ENCODE measurements at places on chromosomes 11 and 22.

DNA sequence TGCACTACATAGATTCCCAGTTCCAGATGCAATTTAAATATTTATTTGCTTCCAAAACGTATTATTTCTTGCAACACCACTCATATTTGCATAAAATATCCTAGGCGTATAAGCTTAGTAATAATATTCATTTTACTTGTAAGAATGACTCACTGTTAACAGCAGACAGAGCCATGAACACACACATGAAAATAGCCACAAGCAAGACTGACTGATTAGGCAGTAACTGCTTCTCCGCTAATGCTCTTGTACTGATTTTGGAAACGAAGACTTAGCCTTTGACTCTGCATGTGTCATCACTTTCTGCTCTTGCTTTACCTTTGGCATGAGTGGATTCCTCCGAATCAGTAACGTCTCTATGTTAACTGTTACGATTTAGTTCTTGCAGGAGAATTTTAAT lies 6.0 kb downstream of the OR10Q1 start:
- DNase-seq: no peak

GRCh38 chr11:1235306-1235900 lies 12.5 kb downstream of the MUC5B start:
- no peak for DNase-seq

DNA sequence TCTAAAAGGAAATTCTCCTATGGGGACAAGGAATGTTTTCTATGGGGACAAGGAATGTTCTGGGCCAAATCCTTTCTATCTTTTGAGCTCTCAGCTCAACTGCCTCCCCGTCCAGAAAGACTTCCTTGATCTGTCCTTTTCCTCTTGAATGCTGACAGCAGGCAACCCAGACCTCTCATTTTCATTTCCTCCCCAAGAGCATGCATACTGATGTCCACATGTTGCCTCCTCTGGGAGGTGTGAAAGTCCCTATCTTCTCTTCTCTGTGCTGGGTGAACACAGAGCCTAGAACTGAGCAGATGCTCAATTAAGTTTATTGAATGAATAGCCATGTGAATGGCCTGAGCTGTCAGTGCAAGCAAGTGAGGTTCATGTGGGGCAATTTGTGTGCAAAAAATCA lies 331.9 kb upstream of the NARS2 start:
- no peak for DNase-seq

DNA sequence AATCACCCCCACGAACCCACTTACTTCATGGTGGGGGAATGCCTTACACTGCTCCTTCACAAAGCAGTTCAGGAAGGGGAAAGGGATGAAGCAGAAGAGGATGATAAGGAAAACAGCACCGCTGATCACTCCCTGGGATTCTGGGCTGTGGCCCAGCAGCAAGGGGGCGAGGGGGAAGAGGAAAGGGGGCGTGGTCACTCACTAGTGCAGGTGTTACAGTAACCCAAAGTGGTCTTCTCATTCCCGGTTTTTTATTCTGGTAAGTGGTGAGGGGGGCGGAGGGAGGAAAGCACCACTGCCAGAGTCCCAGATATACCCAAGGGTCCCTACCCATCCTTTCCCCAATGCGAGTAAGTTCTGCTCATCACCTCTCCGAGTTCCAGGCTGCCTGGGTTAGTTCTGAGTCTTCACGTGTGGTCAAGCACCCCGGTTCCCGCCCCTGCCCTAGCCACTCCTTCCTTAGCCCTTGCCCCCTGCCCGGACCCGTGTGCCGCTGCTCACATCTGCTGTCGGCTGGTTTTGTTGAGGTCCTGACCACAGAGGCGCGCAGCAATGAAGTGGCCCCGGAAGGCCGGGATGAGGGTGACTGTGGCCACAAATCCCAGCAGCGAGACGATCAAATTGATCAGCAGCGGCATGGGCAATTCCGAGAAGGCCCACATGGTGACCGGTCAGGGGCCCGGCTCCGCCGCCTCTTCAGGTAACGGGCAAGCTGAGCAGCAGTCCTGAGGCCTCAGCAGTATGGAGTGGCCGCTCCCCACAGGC lies 477 bp downstream of the DPAGT1 start:
- DNase-seq: no peak

DNA sequence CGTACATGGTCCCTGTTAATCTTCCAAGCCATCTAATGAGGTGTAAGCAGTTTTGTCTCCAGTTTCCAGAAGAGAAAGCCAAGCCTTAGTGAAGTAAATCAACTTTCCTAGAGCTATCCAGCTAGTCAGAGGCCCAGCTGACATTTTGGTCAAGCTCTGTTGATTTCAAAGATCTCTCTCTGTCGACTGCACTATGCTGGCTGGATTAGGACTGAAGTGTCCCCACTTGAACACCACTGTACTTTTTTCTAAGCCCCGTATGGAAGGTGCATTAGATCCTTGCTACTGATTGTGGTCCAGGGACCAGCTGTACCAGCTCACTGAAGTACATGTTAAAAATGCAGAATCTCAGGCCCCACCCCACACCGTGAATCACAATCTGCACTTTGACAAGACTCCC lies 176.5 kb upstream of the NAV2 start:
- no peak for DNase-seq

- DNase-seq: no peak
Measured at GRCh38 chr11:78032090-78032489, 9.0 kb upstream of the KCTD14 start.

- DNase-seq: no peak
Measured at GRCh38 chr11:86802601-86803051, 2.3 kb downstream of the PRSS23 start.

DNA sequence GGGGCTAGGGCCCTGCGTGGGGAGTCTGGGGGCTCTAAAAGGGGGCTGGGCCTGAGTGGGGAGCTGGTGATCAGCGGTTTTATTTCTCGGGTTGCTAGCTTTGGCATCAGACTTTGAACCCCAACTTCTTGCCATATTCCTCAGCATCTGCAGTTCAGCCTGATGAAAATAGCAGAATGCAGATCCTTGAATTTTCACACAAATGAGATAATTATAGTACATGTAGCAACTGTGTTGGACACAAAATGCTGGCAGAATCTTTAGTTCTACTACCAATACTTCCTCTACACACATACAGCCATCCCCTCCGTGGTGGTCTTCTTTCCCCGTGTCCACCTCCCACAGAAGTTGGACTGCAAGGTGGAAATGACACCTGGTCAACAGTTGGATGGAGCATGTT lies 1.5 kb downstream of the ZC3H7B start:
- no peak for DNase-seq

GRCh38 chr11:23644443-23644842 lies 784.2 kb upstream of the CCDC179 start:
- no peak for DNase-seq

DNA sequence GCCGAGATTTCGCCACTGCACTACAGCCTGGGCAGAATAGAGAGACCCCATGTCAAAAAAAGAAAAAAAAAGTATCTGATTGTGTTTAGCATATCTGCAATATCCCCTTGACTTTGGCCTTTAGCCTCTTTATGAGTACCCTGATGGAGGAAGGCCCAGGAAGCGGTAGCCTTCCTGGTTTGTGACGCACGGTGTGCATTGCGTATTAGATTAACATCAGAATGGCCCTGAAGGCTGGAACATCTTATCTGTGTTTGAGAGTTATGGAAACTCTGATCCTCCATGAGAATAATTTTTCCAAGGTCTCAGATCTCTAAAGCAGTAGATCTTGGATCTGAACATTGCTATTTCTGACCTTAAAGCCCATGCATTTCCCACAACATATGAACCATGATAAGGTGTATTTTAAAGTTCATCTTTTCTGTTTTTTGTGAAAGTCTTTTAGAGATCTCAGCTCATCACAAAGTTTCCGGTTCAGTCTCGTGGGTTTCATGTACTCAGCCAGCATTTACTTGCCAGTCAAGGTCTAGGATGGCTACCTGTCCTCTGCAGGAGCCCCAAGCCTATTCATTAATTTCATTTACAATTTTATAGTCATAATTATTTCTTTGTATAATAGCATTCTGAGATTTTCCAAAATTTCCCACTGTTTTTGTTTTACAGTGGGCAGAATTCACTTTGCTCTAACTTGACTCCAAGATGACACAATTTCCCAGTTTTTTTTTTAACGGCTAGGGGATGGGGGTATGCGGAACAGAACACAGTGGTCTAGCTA lies 605 bp upstream of the FDX1 start:
- DNase-seq: no peak

DNA sequence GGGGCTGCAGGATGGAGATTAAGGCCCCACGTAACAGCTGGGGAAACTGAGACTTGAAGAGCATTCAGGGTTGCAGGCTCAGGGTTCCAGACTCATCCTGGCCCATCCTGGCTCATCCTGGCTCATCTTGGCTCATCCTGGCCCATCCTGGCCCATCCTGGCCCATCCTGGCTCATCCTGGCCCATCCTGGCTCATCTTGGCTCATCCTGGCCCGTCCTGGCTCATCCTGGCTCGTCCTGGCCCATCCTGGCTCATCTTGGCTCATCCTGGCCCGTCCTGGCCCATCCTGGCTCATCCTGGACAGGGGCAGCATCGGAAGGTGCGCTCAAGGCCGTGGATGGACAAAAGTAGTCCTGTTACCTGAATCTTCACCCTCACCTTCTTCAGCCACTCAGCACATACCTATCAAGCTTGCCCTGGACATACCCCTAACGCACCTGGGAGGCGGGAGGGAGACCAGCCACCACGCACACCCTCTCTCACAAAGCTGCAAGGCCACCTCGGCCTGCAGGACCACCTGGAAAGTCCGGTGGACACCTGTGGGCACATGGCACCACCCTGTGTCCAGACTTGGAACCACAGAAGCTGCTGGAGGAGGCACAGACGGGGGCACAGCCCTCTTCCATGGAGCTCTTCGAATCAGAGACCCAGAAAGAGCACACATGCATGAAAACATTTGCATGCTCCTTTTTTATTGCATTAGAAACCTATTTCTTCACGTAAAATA lies 20.3 kb upstream of the NLRP6 start:
- DNase-seq: no peak

DNA sequence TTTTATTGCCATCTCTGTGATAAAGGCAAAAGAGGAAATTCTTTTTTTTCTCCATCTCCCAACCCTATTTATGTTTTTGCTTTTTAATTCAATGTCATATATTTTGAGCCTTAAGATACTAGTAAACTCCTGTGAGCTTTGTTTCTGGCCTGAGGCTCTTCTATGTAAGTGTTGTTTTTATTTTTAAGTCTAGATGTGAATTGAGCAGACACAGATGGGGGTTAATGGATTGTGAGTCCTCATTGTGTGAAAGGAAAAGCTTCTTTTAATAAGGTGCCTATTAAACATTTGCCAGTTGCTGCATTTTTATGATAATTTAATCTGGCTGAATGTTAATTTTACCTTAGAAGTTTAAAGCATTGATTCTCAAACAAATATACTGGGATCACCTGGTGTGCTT lies 2337.9 kb upstream of the RAG2 start:
- DNase-seq: no peak

- peak; percentile 78 for DNase-seq
Measured at GRCh38 chr11:57335343-57336110, at the start of gene SSRP1. SSRP1 (minus strand) TSS chr11:57335892; CDS start chr11:57335121, 771 bp downstream.

DNA sequence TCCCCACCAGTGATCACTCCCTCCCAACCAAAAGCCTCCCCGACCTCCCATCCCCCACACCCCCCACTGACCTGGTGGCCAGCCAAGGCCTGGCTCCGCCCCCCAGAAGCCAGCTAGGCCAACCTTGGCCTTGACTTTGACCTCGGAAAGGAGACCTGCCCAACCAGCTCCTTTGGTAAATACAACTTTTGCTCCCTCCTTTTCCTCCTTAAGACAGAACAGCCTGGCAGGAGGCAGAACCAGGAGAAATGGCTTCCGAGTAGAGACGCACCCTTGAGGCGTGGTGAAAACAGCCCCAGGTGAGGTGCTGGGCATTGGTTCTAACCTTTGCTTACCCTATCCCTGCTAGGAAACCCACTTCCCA lies 27.0 kb downstream of the PLEKHA7 start:
- no peak for DNase-seq

- no peak for DNase-seq
Measured at GRCh38 chr11:67048515-67049130, 8.0 kb upstream of the RHOD start.

DNA sequence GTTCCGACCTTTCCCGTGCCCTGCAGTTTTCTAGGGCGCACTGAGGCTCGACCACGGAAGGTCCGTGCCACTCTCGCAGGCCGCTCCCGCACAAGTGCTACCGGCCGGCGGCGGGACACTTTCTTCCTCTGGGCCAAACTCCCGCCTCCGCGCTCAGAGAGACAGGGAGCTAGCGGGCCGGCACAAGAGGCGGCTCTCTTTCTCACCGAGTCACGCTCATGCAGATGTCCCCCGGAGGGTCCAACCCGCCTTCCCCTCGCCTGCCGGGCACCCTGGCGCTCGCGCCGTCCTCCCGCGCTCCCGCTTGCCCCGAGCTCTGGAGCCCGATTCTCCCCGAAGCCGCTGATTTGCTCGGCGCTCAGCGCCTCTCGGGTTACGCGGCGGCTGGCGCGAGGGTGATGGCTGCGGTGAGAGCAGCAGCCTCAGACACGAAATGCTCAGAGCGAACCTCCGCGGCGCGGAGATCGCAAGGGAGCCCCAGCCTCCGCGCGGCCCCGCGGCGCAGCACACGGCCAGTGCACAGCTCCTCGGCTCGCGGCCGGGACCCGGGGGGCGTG lies 1.0 kb downstream of the LMO1 start:
- no peak for DNase-seq

DNA sequence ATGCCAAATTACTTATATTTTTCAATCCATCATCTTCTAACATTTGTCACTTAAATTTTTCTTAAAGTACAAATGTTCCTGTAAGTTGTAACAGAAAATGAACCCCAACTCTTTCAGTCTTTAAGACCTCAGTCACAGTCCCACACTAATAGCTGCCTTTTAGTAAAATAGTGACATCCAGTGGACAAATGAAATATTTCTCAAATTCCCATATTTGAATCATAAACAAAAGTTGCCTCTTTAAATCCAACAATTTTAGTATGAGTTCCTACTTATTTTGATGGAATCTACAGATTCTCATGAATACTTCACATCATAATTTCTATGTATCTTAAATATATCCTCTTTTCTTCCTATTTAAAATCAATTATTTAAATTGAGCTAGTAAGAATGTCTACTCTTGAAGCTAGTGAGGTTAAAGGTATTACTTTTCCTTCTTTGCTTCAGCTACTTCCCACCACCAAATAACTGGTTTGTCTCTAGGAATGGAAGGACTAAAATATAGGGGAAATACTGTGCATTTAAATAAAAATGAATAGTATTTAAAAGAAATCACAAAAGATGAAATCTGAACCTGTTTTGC lies 9.2 kb downstream of the LIN7C start:
- no peak for DNase-seq

- no peak for DNase-seq
Measured at GRCh38 chr11:115217726-115218311, 286.4 kb downstream of the CADM1 start.
